ENCODE measurements at places on chromosomes 11 and 22.

DNA sequence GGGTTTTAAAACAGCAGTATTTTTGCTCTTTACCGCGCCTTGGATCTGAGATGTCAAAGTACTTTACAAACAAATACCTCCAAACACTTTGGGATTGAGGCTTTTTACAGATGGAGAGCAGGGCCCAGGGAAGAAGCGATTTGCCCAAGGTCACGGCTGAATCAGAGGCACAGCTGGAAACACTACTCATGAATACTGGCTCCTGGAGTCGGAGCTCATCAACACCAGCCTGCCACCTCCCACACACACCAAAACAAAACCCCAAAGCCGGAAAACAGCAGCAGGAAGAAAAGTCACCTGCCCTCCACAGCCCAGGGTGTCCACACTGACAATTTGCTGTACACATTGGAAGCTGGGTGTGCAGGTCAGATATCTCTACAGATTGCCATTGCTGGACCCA lies 339.4 kb downstream of the CADM1 start:
- DNase-seq = no peak

- peak; percentile 78 for DNase-seq
These were observed 119.9 kb upstream of the RASSF10 start for GRCh38 chr11:12889243-12889642.

GRCh38 chr11:75536786-75537641 lies 11.3 kb upstream of the GDPD5 start:
- DNase-seq = peak; percentile 74

DNA sequence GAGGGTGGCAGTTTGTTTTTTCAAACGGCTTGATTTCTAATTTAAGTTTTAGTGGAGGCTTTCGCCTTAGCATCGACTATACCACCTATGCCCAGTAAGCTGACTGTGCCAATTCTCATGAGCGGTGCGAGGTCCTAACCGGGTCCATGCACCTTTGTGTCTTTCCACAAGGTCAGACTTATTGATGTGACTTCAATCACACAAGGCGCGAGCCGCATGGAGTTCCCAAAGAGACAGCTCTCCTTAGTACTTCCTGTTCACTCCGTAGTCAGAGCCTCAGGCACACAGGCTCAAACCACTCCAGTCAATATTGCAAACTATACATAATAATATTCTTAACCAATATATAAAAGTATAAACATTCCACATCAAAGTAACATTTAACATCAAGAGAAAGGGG lies 18.2 kb downstream of the ST14 start:
- no peak for DNase-seq

DNA sequence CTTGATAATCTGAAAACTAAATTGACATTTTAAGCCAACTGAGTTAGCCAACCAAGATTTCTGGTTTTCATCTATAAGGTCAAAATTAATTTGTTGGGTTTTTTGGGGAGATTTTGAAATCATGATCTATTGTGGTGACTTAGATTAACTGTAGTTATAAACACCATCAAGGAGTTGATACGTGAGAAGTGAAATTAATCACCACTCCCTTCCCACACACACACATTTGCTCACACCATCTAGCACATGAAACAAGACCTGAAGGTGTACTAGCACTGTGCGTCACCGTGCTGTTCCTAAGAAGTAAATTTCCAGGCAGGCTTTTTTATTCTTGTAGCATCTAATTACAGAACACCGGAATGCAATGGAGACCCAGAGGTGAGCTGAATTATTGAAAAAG lies 2.1 kb downstream of the OR5B21 start:
- DNase-seq = no peak

All from suppressor macrophage (primary cell).